ENCODE measurements at places on chromosomes 5 and 9. TPM values are rescaled to one million over a fixed set of nuclear protein-coding genes. Genes with fewer than 3 reads are reported as not detected.

Gene PCDHAC2
- total RNA-seq: 1.6 TPM

GRCh38 chr9:94144394-94144793 is 60.1 kb downstream of the PTPDC1 start:
- no peak for DNase-seq

GRCh38 chr5:168879929-168880328 is 300.8 kb upstream of the PANK3 start:
- no peak for DNase-seq

- no peak for DNase-seq
Observed at GRCh38 chr5:173592050-173592669, 24.3 kb downstream of the BOD1 start.

DNA sequence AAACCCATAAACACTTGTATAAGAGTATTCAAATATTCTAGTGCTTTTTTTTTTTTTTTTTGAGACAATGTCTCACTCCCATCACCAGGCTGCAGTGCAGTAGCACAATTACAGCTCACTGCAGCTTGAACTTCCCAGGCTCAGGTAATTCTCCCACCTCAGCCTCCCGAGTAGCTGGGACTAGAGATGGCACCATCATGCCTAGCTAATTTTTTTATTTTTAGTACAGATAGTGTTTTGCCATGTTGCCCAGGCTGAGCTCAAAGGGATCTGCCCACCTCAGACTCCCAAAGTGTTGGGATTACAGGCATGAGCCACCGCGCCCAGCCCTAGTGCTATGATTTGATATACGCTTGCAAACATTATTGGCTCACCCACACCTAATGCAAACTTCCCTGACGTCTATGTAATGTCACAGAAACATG is 11.8 kb downstream of the IL6ST start:
- no peak for DNase-seq

Gene WDR38
- total RNA-seq: not detected

GRCh38 chr9:126440940-126441339 is 114.3 kb downstream of the MVB12B start:
- DNase-seq: no peak

DNA sequence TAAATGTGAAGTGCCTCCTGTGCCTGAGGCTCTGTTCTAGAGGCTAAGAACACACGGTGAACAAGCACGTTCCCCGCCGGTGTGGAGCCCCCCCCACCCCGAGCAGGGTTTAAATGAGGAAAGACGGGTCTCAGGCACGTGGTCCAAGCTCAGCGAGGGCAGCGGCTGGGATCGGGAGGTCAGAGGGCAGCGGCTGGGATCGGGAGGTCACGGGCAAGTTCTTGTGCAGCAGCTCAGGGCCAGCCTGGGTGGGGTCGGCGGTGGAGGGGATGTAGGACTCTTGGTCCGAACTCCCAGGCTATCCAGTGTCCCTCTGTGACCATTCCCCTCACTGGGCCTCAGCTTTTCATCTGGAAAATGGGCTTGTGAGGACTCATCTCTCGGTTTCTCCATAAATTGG is 2.7 kb upstream of the GBGT1 start:
- DNase-seq: no peak

DNA sequence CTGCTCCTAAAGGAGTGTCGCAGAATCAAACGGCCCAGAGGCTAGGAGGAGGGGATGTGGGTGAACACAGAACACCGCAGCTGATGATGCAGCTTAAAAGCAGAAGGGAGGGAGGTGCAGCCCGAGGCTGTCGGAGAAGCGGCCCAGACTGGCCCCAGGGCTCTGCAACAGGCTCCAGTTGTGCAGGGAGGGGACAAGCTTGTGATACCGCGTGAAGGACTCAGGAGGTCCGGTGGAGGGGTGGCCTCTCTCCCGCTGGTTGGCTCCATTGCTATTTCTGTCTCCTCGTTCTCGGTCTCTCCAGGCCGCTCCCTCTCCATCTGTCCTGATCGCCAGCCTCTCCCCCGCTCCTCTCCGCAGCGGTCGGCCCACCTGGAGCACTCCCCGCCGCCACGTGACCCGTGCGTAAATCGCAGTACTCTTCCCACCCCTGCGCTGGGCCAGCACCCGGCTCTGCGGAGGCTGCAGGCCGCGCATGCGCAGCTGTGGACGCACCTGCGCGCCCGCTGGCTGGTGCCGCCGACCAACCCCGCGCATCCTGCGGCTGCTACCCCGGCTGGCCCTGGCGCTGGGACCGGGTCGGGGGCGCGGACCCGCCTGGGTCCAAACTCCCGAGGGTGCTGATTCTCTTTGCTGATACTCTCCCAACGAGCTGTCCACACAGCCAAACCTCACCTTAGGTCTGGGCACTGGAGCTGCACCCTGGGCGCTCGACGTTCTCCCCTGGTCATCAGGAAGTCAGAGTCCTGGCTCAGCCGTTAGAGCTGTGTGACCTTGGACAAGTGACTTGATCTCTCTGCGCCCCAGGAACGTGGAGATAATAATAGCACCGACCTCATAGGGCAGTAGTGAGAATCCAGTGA is 3.7 kb upstream of the STXBP1 start:
- peak; percentile 58 for DNase-seq

- DNase-seq: no peak
Observed at GRCh38 chr9:88759364-88759763, 224.4 kb downstream of the NXNL2 start.

GRCh38 chr9:2337131-2337530 is 284.5 kb upstream of the VLDLR start:
- no peak for DNase-seq

DNA sequence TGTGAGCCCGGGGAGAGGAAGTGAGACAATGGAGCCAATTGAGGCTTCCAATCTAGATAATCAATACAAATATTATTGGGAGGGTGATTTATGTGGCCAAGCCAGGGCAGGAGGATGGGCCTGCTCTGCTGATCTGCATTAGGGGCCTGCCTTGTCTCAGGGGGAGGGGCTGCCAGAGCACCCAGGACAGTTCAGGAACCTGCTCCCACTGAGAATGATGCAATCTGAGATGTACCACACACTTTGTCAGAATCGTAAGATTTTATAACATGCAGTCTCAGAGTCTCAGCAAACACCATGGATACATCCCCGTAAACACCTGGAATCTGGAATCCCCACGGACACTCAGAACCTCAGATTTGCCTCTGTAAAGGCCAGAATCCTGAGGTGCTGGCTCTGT is 19.3 kb downstream of the FGF18 start:
- DNase-seq: no peak

- no peak for DNase-seq
Observed at GRCh38 chr9:131448818-131449217, 53.9 kb upstream of the POMT1 start.

DNA sequence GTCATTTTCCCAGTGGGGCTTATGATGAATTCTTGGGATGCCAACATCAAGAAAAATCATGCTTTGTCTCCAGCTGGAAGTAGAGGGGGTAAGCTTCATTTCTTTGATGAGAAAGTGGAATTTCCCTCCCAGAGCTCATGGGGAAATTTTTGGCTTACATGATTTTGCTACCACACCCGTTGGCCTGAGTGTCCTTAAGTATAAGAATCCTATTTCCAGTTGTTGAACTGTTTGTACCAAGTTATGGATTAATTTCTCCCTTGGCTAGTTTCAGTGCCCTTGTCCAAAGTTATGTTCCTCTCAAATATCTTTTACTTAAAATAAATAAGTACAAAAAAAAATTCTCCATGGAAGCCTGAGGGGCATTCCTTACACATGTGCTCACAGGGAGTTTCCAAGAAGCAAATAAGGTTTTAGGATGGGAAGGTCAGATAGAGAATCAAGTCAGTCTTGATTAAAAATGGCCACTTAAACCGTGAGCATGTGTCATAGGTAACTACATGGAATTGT is 82.3 kb downstream of the PTCD2 start:
- DNase-seq: no peak

- DNase-seq: no peak
Observed at GRCh38 chr5:124743602-124744169, 2.8 kb downstream of the ZNF608 start.

DNA sequence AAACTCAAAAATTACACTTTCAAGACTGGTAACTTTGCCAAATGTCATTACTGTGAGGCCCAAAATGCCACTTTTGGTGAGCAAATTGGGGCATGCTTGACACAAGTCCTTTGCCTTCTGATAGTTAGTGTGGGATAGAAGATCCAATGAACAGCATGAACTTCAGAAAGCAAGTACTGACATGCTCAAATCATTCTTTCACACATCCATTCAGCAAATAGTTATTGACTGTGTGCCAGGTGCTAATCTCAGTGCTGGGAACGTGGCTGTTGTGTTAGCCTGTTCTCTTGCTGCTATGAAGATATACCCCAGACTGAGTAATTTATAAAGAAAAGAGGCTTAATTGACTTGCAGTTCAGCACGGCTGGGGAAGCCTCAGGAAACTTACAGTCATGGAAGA is 247.0 kb downstream of the CHSY3 start:
- DNase-seq: no peak

DNA sequence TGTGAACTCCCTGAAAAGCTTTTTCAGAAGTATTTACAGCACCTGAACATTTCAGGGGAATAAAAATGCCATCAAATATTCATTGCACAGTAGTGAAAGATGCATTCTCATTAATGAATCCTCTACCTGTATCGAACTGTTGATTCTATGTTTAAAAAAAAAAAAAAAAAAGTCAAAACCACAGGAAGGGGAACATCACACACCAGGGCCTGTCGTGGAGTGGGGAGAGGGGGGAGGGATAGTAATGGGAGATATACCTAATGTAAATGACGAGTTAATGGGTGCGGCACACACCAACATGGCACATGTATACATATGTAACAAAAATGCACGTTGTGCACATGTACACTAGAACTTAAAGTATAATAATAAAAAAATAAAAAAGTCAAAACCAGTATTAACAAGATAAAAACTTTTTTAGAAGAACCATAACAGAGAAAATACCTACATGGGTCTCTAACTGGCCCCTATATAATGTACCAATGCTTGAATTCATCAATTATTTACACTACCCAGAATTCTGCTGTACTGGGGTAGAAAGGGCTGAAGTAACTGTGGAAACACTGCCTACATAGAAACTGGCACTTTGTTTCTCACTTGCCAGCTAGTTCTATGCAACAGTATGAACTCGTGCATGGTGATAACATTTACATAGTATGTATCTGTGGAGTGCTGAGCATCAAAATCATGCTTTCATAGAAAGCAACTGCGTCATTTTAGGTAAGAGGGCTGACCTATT is 48.9 kb downstream of the GNAQ start:
- DNase-seq: no peak

Gene SLC34A1
- total RNA-seq: 1.6 TPM

DNA sequence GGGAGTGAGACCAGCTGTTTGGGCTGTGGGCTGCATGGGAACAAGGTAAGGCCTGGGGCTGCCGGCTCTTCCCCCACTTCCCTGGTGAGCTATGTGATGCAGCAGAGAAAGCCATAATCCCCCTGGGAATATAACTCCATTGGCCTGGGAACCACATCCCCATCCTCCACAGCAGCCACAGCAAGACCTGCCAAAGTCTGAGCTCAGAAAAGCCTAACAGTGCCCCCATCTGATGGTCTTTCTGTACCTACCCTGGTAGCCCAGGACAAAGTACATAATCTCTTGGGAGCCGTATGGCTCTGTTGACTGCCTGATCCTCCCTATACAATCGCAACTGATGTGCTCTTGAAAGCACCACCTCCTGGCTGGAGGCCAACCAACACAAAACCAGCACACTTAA is 432.6 kb downstream of the CDH18 start:
- no peak for DNase-seq

- DNase-seq: no peak
Observed at GRCh38 chr5:132002757-132003156, 8.7 kb downstream of the ACSL6 start.

Gene GLDC
- total RNA-seq: 76.2 TPM

- no peak for DNase-seq
Observed at GRCh38 chr5:199197-199949, 8.1 kb downstream of the LRRC14B start.

DNA sequence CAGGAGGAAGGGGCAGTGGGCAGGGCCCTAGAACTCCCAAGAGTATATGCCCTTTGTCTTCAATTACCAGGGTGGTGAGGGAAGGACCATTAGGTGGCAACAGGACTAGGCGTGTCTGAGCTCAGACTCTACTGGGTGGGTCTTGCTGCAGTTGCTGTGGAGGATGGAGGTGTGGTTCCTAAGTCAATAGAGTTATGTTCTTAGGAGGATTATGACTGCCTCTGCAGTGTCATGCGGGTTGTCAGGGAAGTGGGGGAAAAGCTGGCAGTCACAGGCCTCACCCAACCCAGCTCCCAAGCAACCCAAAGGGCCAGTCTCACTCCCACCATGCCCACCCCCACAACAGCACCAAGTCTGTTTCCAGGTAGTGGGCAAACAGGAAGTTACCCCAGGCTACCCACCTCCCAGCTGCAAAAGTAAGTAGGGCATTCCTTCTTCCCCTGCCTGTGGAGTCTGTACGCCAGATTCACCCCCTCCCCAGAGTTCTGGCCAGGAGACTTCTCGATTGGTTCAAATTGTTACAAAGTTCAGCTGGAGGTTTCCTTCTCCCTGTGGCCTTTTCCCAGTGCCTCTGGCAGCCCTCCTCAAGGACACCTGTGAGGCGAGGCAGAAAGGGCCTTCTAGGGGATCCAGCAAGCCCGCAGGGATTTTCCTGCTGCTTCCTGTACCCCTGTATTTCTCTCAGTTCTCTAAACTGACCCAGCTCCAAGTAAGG is 145.3 kb downstream of the HINT1 start:
- no peak for DNase-seq

GRCh38 chr9:18114559-18115475 is 359.1 kb upstream of the ADAMTSL1 start:
- no peak for DNase-seq

Gene TAF11L10
- not detected for total RNA-seq

DNA sequence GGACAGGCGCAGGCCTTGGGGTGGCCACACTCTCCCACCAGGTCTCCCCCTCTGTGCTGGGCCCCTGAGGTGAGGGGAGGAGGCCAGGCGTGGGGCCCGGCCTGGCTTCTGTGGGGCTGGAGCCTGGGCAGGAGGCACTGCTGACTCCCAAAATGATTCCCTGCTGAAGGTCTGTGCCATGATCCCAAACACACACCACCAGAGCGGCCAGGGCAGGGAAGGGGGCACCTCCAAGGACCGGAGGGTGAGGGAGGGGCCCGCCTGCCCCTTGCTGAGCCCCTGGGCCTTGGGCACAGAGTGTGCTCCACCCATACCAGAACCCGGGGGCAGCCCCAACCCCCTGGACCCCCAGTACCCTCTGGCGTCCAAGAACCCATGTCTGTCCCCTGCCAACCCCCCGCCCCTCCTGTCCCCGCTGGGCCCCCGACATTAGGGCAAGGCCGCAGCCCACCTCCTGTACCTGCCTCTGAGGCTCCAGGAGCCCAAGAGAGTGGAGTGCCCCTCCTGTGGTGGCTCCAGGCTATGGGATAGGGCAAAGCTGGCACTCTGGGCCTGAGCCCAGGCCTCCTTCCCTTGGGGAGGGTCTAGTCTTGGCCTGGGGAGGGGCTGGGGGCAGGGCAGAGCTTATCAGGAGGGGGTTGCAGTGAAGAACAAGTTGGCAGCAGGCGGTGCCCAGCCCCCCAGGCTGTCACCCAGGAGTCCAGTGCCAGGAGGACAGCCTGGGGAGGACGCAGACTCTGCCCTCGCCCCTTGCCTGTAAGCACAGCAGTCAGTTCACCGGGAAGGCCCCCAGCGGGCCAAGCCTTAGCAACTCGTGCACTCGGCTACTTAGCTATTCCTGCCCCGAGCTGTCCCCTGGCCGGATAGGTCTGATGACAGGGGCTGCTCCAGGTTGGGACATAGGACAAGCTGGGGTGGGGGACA is 2.6 kb upstream of the EGFL7 start:
- peak; percentile 45 for DNase-seq

Gene AP3B1
- 12.2 TPM for total RNA-seq
